ENCODE measurements at places on chromosomes 6 and 20.

- DNase-seq = no peak
Measured at GRCh38 chr6:107665382-107665781, 158.7 kb downstream of the SCML4 start.

DNA sequence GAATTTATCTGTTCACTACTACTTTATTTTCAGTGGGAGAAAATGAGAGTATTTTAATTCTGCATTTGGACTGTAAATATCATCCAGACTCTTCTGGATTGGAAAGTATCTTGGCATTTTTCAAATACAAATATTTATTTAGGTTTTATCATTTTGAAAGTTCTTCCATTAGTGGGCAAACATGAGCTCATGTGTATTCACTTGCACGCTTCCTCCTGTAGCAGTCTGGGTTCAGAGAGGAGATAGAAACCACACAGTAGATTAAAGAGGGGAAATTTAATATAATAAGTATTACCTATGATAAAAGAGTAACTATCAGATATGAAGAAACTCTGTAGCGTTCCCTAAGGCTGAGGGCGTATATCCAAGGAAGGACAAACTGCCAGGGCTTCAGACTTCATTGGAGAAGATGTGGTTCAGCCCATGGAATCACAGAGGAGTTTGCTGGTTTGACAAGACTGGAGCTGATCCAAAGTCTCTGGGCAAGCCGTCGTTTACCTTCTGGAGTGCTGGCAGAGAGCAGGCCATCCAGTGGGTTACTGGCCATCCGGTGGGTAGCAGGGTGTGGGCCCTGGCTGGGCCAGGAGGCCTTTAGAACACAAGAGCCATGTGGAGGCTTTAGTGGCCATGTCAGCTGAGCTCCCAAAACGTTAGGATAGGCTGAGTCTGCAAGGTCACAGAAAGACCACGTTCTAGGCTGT is 44.3 kb downstream of the KCNS1 start:
- no peak for DNase-seq

DNA sequence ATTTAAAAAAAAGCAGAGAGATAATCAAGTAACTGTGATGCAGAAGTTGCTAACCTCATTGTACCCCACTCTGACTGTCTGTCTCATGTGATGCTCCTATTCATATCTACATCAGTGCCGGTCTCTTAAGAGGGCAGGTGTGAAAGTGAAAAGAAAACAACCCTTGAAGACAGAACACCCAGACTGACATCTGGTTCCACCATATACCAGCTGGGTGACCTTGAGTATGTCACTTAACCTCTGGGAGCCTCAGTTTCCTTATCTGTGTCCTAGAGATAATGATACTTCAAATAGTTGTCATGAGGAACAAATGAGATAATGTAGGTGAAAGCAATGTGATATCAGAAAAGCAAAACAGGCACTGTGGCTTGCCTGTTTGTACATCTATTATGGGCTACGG is 426.8 kb upstream of the SOX4 start:
- DNase-seq = no peak

- DNase-seq = peak; percentile 87
Measured at GRCh38 chr6:35737413-35738211, 780 bp downstream of the ARMC12 start.

- DNase-seq = no peak
Measured at GRCh38 chr6:122394016-122394415, 5.4 kb upstream of the HSF2 start.

- peak; percentile 41 for DNase-seq
Measured at GRCh38 chr6:42138630-42139619, 3.5 kb downstream of the C6orf132 start.

DNA sequence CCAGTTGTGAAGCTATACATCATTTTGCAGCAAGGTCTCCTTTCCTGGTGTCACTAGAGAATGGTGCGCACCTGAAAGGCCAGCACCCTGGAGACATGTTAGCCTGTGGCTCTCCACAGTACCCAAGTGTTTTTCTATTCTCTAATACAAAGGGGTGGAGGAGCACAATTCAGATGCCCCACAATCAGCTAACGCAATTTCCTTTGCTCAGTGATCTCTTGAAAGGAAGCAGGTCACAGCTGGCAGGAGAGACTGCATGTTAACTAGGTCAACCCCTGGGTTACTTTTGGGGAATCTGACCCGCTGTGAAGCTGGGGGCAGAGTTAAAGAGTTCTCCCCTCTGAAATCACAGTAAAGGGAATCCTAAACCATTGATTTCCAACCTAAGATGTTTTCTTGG is 92.5 kb downstream of the B3GAT2 start:
- no peak for DNase-seq

- DNase-seq = no peak
Measured at GRCh38 chr6:33665957-33666356, 44.8 kb downstream of the ITPR3 start.

DNA sequence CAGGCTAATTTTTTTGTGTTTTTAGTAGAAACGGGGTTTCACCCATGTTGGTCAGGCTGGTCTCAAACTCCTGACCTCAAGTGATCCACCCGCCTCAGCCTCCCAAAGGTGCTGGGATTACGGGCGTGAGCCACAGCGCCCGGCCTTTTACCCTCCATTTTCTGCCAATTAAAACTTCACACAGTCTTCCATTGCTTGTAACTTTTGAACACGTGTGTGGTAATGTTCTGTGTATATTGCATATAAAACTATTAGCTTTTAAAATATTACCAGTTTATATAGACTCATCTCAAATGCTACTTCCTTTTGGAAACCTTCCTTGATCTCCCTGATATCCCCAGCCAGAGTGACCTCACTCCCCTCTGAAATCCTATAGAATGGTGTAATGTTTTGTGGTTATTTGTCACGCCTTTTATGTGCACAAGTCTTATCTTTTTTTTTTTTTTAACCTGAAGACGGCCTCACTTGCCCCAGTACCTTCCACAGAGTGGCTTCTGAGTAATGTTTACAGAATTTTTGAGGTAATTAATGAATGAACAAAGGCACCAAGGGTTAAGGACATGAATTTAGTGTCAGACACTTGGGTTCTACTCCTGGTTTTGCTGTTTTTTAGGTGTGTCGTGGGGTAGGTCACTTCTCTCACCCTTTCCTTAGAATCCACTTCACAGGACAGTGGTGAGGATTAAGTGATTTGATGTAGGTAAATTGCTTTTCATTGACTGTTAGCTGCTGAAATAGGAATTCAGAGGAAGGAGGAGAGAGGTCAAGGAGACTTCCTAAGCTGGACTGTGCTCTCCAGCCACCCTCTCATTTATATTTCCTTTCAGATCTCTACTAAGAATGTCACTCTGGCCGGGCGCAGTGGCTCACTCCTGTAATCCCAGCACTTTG is 11.2 kb upstream of the MMP24 start:
- no peak for DNase-seq

DNA sequence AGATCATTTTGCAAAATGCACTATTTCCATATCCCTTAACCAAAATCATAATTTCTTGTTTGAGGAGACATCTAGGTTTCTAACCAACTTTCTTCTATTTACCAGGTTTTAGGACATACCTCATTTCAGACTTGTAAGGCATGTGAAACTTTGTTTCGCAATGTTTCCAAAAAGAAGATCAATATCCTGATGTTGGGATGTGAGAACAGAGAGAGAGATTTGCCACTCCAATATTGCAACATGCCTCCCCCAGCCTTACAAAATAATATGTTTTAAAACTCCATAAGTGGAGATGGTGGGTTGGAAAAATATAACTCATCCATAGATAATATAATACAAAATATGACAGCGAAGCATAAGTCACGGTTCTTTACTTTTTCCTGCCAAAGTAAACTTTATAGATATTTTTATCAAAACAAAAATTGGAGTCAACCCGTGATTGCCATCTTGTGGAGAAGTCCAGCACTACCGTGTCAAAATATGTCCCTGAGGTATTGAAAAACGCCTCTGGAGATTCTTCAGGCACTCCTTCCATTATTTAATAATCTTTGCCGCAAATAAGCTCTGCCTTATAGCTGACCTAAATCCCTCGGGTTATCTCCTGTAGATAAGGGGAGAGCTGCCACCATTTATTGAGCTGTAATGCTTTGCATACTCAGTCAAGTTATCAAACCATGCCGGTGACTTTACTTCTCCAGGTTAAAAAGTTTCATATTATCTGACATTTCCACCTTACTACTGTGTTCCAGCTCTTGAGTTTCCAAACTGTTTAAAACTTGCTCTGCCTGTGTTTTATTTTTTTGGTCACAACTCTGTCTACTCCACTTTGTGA is 534.2 kb downstream of the HACE1 start:
- DNase-seq = peak; percentile 43

DNA sequence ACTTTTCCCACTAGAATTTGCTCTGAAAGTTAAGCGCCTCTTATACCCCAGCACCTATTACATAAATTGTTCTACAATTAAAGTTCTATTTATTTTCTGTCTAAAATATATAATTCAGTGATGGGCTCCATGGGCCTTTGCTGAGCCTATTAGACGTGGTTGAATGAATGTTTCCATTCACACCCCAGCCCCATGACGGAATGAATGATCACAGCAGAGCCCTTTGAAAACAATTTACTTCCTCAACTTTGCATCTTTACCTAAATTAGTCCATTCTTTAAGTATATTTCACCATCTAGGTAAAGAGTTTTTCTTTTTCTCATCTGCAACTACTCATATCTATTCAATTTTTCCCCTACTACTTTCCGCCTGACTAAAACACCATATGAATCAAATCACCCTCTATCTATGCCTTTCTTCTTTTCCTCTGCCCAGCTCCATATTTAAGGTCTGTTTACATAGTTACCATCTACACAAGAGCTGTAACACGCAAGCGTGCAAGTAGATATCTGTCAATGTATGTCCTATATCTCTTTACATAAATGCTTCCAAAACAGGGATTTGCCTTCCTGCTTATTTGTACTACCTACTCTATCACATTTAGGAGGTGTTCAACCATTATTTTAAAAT is 69.7 kb downstream of the ECT2L start:
- DNase-seq = no peak

DNA sequence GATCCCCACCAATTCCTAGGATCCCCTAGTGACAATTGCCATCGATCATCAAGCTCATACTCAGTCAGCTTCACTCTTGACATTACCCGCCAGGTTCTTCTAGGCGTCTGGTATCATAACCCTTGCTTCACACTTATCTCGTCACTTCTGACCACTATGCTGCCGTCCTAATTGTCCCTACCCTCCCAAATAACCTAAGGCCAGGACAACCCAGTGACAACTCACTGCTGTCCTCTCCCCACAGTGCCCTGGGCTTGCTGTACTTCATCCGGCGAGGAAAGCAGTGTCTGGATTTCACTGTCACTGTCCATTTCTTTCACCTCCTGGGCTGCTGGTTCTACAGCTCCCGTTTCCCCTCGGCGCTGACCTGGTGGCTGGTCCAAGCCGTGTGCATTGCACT is 3.7 kb downstream of the SYS1 start:
- no peak for DNase-seq

- DNase-seq = no peak
Measured at GRCh38 chr6:167469672-167470071, 144.8 kb downstream of the TTLL2 start.

Measured in T47D (cell line).